Bronchial smooth muscle cell (primary cell): ENCODE measurements at places on chromosomes 12 and 14. TPM values are rescaled to one million over a fixed set of nuclear protein-coding genes. Genes with fewer than 3 reads are reported as not detected.

SMCO3 gene
- total RNA-seq: 0.09 TPM in 1 of 2 replicates, not detected in the other

HPD gene
- 0.60 and 1.7 TPM in 2 replicates for total RNA-seq

DACT1 gene
- 7.7 and 20.8 TPM in 2 replicates for total RNA-seq

RNF10 gene
- total RNA-seq: 99.9 and 120 TPM in 2 replicates

KRT79 gene
- total RNA-seq: not detected in 2 replicates

KLHDC1 gene
- 6.5 and 9.0 TPM in 2 replicates for total RNA-seq

MYF5 gene
- not detected in 2 replicates for total RNA-seq

TAS2R30 gene
- 2.2 and 3.5 TPM in 2 replicates for total RNA-seq

TESPA1 gene
- total RNA-seq: not detected in 2 replicates

GPRC5A gene
- total RNA-seq: 7.6 and 7.9 TPM in 2 replicates

CRIP1 gene
- total RNA-seq: 6.2 and 9.3 TPM in 2 replicates

IL31 gene
- not detected in 2 replicates for total RNA-seq

PYGL gene
- 37.8 and 66.0 TPM in 2 replicates for total RNA-seq

STAB2 gene
- total RNA-seq: under 0.01 TPM in 1 of 2 replicates, not detected in the other

IGFBP6 gene
- total RNA-seq: 1,620 and 3,493 TPM in 2 replicates

HOXC4 gene
- total RNA-seq: 0.16 TPM in 1 of 2 replicates, not detected in the other

FGF6 gene
- not detected in 2 replicates for total RNA-seq

DPPA3 gene
- not detected in 2 replicates for total RNA-seq

KRT78 gene
- total RNA-seq: not detected in 2 replicates

SCAF11 gene
- total RNA-seq: 22.1 and 35.1 TPM in 2 replicates

OVCH1 gene
- total RNA-seq: under 0.01 TPM in 2 replicates

PLXNC1 gene
- 6.8 and 21.1 TPM in 2 replicates for total RNA-seq

SLCO1B1 gene
- total RNA-seq: not detected in 2 replicates

ERP27 gene
- total RNA-seq: not detected in 2 replicates

NOXRED1 gene
- 0.26 and 0.32 TPM in 2 replicates for total RNA-seq

SAMD15 gene
- 0.94 and 1.3 TPM in 2 replicates for total RNA-seq

RAB21 gene
- total RNA-seq: 8.0 and 33.4 TPM in 2 replicates

SLC25A47 gene
- not detected in 2 replicates for total RNA-seq

SDSL gene
- 8.2 and 14.2 TPM in 2 replicates for total RNA-seq

RFX4 gene
- total RNA-seq: not detected in 2 replicates

C12orf60 gene
- total RNA-seq: 0.79 and 1.2 TPM in 2 replicates

TMEM63C gene
- total RNA-seq: 0.32 TPM in 1 of 2 replicates, not detected in the other

GMFB gene
- total RNA-seq: 84.9 and 87.8 TPM in 2 replicates

CLBA1 gene
- 5.8 and 6.7 TPM in 2 replicates for total RNA-seq

GPR84 gene
- total RNA-seq: not detected in 2 replicates

APEX1 gene
- total RNA-seq: 46.5 and 68.7 TPM in 2 replicates

RILPL1 gene
- total RNA-seq: 7.6 and 7.9 TPM in 2 replicates

ENDOU gene
- total RNA-seq: 0.09 and 0.16 TPM in 2 replicates

MIP gene
- total RNA-seq: not detected in 2 replicates

FOXN3 gene
- total RNA-seq: 13.1 and 14.2 TPM in 2 replicates
